Bone marrow (tissue), 2 donors: ENCODE measurements at places on chromosomes 6 and 20.
A peak's percentile ranks its signal among the peaks of the same experiment; 100 is the strongest.

DNA sequence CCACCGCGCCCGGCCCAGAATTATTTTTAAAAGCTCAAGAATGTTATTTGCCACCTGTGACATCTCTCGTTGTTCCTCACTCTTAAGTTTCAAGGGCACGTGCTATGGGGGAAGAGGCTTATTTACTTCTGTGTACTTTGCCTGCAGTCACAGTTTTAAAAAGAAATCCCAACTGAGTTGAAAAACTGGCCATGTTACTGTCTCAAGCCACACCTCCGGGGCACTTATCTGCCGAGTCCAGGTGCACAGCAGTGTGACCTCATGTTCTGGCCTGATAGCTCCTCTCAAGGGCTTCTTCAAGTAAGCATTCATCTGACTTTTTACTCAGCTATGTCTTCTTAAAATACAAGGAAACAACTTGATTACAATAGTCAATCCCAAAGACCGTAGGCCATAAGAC, 34.5 kb downstream of the SHLD1 start:
- no peak for DNase-seq

- no peak for DNase-seq
Measured at GRCh38 chr20:44354979-44355497, 461 bp upstream of the HNF4A start.

DNA sequence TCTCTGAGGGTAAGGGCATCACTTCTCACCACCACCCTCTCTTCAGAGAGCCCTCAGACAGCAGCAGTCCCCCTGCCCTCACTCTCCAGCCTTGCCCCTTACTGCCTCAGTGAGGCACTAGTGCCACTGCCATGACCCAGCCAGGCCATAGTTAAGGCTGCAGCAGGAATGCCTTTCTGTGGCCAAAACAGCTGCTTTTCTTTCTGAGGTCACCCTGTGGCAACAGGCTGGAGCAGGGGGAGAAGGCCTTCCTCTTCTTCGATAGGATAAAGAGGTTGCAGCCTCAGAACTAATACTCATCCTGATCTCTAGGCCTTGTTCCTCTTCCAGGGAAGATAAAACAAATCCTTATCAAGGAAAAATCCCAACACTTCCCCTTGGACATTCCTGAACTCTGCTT, 56.8 kb upstream of the ECI2 start:
- no peak for DNase-seq

DNA sequence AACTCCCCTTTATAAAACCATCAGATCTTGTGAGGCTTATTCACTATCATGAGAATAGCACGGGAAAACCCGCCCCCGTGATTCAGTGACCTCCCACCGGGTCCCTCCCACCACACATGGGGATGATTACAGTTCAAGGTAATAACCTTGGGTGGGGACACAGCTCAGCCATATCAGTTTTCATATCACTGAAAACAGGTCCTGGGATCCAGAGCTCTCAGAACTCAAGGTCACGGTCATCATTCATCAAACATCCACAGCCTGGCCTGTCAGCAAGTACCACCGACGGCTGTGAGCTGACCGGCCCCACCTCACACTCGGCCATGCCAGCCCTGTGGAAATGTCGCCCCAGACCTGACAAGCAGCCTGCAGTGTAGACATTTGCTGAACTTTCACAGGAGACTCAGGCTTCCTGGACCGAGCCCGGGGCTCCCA, 14.1 kb upstream of the FRMD1 start:
- no peak for DNase-seq

- no peak for DNase-seq
Measured at GRCh38 chr20:14633507-14633906, 296.1 kb upstream of the FLRT3 start.

DNA sequence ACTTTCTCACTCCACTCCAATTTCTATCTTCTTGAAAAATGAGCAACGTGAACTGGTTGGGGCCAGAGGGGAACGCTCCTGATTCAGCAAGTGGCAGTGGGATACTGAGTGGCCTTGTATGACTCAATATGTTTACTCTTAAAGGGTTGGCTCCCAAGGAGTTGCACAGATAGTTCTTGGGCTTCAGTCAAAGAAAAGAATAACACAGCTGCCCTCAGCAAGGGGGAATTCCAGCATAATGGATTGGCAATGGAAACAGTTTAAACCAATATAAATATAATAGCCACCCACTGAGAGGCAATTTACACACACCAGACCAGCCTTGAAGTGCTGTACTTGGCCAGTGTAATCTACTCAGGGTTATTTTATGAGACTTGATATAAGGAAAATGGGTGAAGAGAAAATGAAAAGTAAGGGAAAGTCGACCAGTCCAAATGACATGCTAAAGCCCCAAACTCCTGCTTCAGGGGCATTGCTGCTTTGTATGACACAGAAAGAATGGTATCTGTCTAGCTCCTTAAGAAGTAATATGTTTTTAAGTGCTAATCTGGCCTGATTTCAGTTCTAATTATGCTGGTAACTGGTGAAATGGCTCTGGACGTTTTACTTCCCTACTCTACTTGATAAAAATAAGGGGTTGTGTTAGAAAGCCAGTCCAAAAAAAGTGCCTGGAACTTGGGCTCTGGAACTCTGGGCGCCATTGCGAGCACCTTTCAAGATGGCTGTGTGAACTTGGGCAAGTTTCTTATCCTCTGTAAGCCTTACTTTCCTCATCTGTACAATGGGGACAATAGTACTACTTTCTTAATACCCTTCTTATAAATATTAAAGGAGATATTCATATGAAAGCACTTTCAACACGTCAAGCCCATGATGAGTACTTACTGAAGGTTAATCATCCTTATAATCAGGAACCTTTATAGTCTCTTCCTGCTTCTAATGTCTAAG, 712.9 kb upstream of the MAP3K7 start:
- no peak for DNase-seq

GRCh38 chr6:107689190-107689589, 134.9 kb downstream of the SCML4 start:
- DNase-seq: no peak

DNA sequence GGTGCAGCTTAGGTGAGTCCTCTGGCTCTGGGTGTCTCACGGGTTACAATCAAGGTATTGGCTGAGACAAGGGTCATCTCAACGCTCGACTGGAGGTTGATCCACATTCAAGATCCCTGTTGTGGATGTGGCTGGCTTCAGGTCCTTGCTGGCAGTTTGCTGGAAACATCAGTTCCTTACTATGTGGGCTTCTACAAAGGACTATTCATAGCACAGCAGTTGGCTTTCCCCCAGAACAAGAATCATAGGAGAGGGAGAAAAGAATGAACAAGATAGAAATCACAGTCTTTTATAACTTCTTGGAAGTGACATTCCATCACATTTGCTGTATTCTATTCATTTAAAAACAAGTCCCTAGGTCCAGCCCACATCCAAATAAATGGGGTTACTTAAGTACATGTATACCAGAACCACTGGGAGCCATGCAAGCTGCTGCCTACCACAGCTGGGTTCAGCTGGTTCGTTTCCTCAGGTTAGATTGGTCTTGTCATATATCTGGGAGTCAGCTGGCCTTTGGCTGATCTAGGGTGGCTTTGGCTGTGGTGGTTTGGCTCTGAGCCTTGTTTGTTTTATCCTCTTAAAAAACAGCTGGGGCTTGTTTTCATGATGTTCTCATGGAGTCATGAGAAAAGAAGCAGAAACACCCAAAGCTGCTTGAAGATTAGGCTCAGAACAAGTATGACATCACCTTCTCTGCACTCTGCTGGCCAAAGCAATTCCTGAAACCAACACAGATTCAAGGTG, 433.2 kb upstream of the SPTLC3 start:
- no peak for DNase-seq

DNA sequence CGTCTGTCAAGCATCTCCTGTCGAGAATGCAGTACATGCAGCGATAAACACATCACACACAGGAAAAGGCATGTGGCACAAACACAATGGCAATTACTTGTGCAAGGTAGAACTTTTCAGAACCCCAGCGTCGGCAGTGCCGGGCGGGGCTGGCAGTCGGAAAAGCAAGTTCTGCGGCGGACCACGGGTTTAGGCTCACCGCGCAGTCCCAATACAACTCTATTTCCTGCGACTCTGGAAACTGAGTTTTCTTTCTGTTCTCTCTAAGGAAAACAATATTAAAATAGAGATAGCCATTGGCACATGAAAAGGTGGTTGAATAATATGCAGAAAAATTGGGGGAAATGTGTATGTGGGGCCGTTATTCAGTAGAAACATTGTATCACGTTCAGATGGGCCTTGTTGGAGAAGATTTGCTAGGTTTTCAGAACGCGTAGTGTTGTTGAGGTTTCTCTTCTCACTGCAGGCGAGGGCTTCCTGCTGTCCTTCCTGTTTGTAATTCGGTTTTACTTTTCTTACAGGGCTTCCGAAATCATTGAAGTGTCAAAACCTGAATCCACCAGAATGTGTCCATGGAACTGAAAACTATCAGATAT, 369.5 kb downstream of the THBS2 start:
- no peak for DNase-seq

GRCh38 chr6:168920289-168920688, 333.4 kb downstream of the THBS2 start:
- no peak for DNase-seq

DNA sequence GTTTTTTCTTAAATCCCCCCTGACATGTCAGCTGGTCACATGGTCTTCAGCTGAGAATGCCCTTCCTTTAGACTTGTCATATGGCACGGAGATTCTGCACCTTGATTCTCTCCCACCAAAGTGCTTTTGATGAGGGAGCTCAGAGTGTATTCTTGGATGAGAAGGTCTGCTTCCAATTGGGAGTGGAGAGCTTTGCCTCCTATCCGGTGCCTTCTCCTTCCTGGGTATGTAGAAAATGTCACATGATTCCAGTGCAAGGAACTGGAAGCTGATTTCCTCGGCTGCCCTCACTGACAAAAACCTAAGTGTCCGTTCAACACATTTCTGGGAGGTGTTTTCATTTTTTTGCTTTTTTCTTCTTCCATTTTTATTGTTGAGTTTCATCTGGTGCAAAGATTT, 197.2 kb downstream of the TFAP2C start:
- no peak for DNase-seq

GRCh38 chr6:35673755-35674154, 15.0 kb downstream of the FKBP5 start:
- DNase-seq: no peak

GRCh38 chr20:24241466-24241865, 228.0 kb upstream of the SYNDIG1 start:
- DNase-seq: no peak

DNA sequence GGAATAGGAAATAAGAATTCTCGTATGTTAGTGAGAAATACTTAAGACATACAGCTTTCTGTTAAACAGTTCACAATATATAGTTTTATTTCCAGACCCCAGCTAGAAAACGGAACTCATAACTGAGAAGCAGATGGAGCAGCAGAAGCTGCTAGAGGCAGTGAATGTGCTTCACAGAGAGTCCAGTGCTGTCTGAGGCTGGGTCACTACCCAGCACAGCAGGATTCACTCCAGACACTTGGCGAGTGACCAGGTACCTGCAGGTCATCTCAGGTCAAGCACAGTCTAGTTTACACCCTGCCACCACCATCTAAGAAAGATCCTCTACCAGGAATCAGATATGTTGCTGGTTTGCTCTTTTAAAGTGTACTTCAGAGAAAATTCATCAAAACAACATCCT, 243.1 kb upstream of the RAB32 start:
- no peak for DNase-seq

DNA sequence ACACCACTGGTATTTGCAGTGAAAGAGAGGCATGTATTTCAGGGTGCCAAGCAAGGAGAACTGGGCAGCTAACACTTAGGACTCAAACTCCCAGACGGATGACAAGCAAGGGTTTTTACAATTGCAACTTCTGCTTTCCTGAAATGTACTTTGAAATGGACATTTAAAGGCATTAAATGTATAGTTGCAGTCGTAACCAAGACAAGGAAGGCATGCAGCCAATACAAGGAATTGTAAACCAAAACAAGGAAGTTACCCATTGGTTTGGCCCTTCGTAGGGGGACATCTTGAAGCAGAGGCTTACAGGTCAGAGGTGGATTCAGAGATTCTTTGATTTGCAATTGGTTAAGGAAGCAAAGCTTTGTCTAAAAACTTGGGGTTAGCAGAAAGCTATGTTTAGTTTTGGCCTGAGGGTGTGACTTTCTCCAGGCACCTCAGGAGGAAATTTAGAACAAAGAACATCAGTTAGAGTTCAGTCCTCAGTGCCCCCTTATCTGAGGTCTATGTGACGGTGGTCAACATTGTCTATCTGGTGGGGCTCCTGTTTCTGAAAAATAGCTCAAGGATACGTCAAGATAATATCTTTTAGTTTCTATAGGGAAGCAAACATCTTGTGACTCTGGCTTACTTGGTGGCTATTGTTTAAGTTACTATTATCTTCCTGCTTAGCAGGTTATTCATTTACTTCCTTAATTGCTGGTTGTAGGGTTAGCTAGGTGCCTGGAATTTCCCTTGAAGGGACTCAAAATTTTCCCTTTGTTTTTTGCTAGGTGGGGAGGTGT, 266.0 kb downstream of the CD83 start:
- peak; percentile 15 for DNase-seq

GRCh38 chr6:16718356-16718755, 42.9 kb downstream of the ATXN1 start:
- no peak for DNase-seq

- no peak for DNase-seq
Measured at GRCh38 chr6:49782725-49783124, 4.4 kb downstream of the PGK2 start.

DNA sequence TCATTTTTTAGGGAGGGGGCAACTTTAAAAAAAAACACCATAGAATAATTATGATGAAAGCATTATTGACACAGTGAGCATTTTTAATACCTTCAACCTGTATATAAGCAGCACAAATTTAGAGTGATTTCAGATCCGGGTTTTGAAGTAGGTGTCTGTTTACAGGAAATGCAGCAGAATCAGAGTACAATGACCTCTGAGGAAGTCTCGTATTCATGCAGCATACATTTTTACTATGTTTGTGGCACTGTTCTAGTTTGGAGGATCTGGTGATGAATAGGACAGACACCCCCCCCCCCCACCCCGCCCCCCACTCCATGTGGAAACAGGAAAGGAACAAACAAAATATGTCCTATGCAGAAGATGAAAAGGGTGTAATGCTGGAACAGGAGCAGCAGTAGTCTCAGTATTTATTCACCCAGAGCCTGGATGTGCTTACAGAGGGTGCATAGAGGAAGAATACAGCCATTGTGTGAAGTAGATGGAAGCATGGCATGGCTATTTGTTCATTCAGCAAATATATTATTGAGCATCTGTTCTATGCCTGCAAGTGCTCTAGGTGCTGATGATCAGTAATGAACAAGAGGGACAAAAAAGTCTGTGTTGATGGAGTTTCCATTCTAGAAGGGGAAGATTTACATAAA, 19.7 kb downstream of the VAPB start:
- no peak for DNase-seq

DNA sequence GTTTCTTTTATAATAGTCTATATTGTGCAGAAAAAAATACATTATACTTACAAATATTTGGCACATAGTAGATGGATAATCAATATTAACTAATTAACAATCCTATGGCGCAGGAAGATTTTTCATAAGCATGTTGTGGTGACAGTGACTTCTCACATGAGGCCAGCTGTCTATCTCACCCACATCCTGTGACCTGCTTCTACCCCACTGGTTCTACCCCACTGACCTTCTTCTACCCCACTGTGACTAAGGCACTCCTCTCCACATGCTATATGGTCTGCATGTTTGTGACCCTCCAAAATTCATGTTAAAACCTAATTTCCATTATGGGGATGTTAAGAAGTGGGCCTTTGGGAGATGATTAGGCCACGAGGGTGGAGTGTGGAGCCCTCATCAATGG, 394.8 kb upstream of the AGPAT4 start:
- DNase-seq: no peak

GRCh38 chr6:39808964-39809363, 16.8 kb downstream of the DAAM2 start:
- DNase-seq: no peak

GRCh38 chr20:53983401-53983800, 87.0 kb downstream of the BCAS1 start:
- DNase-seq: no peak
